Glomerular endothelial cell (primary cell): ENCODE measurements at places on chromosomes 3 and 15.

- no peak for DNase-seq
Measured at GRCh38 chr3:3509665-3510064, 289.6 kb upstream of the LRRN1 start.

- no peak for DNase-seq
Measured at GRCh38 chr3:141538568-141539240, 51.9 kb downstream of the RASA2 start.

DNA sequence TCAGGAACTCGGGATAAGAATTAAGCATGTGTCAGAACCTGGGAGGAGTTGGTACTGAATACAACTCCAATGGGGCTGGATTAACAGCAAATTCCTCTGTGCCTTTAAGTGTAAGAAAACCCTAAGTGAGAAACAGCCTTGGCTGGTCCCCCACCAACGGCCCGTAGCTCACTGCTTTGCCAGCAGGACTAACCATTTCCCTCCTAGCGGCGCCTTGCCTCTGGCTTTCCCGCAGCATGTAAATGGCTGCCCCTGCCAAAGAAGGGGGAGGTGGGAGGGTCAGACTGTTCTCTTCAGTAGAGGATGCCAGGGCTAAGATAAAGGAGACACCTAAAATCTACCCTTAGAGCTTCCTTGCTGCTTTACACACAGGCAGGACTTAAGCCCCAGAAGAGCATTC, 51.0 kb upstream of the SH3GL3 start:
- DNase-seq = no peak

- no peak for DNase-seq
Measured at GRCh38 chr3:37704064-37704463, 157.6 kb upstream of the CTDSPL start.

DNA sequence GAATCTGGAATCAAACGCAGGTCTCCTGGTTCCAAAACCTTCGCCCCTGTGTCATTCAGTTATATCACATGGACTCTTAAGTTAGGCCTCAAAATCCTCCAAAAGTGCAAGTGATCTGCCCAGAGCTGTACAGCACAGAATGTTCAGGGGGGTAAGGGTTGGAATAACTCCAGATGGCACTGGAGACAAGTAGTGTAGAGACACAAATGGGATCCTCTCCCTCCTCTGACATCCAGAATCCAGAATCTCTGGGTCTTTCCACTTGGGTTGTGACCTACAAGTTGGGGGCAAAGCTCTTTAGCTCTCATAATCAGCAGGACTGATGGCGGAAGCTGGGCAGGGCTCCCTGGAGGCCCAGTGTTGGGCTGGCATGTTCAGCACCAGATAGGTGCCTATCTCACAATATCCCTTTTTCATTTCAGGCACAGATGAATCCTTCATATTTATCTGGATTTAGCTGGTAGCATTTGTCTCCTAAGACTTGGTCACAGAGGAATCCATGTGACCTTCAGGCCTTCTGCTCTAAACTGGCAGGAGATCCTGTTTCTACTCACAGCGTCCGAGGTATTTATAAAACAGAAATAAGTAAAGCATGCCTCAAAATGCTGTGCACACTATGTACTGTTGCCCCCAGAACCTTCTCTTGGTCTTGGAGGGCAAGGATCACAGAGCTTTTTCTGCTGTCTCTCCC, 15.4 kb downstream of the ABHD2 start:
- DNase-seq = no peak

GRCh38 chr3:113254171-113254947, 43.0 kb downstream of the BOC start:
- DNase-seq = no peak

- no peak for DNase-seq
Measured at GRCh38 chr15:101129851-101130380, 121.9 kb downstream of the CHSY1 start.

GRCh38 chr3:71050538-71051258, 532.8 kb downstream of the FOXP1 start:
- DNase-seq = no peak

DNA sequence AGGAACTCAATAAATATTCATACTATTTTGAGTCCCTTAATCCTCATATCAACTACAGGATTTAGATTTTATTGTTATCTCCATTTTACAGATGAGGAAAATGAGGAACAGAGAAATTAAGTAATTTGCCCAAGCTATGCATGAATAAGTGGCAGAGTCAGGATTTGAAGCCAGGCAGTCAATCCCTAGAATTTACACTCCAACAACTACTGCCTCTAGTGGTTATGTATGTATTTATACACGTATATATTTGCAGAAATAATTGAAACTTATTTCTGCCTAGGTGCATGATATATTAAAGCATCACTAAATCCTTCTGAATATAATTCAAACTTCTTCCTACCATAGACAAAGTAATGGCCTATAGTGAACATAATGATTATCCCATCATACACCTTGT, 137.4 kb downstream of the SERPINI1 start:
- DNase-seq = no peak

DNA sequence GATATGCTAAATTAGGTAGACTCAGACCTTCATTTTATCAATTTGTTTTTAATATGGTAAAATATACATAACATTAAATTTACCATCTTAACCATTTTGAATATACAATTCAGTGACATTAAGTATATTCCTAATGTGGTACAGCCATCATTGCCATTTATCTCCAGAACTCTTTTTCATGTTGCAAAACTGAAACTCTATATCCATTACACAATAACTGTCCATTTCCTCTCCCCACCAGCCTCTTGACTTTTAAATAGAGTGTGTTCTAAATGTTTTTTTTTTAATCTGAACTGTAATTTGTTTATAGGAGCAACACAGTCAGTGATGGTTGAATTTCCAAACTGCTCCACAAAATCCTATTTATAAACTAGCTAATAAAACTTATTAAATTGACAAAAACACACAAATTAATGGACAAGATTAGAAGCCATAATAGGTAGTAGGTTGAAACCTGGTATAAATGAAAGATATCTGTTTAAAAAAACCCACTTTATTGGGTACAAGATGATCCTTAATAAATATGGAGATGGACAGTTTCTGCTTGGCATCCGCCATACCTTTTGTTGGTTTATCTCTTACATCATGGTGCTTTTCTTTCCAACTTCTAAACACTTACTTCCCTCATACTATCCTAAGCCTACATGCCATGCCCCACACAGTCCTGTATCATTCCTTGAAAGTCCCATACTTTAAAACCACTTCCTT, 142.4 kb downstream of the ZPLD1 start:
- no peak for DNase-seq

DNA sequence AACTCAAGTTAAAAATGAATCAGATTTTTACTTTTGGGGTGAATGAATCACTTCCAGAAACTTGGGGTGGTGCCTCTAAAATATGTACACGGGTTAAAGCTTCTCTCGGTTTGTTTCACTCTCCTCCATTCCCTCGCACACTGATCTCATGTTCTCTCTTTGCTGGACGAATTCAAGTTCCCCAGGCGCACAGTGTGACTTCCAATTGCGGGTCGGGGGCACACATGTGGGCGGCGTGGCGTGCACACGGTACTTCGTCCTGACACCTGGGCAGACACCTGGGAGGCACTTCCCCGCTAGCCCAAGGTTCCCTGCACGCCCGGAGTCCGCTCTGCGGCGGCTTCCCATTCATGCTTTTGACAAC, 692 bp downstream of the SCAANT1 start:
- DNase-seq = no peak

DNA sequence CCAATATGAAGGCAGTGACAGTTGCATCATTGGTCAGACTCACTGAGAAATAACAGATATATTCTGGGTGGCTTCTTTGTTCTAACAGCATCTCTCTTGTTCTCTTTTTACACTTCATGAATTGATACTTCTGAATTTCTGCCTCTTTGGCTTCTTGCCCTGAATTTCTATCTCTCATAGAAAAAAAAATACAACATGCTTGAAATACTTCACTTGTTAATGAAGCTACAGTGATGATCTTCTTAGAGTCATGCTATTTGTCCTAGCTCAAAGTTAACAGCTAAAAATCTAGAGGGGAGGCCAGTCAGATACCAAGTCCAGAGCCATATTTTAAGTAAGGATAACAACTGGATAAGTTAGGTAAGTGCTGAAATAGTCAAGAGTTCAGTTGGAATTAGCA, 597.2 kb upstream of the AGTR1 start:
- DNase-seq = no peak

GRCh38 chr3:127106053-127106452, 86.9 kb upstream of the PRR23E start:
- no peak for DNase-seq

- DNase-seq = no peak
Measured at GRCh38 chr3:184338511-184338945, 1.1 kb downstream of the FAM131A start.

DNA sequence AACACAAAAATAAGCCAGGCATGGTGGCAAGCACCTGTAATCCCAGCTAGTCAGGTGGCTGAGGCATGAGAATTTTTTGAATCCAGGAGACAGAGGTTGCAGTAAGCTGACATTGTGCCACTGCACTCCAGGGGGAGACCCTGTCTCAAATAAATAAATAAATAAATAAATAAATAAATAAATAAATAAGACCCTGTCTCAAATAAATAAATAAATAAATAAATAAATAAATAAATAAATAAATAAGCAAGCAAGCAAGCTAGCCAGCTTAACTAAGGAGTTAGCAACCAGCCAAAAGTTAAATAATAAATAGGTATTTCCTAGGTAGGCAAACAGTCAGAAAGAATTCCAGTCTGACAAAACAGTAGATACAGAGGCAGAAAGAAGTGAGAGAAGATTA, 123.9 kb downstream of the GALK2 start:
- DNase-seq = no peak

DNA sequence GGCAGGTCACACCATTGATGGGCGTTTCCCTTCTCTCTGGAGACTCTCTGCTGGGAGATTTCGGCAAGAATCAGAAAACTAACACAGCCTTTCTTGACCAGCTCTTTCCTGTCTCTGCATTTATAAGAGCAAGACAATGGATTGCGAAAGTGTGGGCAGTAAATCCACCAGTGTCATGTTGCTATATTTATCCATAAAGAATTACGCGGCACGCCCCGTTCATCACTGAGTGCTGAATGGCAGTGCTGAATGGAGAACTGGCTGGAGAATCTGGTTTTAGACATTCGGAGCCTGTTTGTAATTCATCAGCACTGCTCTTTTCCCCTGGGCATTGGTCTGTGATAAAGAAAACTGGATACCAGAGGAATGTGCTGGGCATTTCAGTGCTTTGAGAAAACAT, 2.0 kb upstream of the CEMIP start:
- DNase-seq = no peak

- no peak for DNase-seq
Measured at GRCh38 chr15:69390575-69390974, 23.6 kb upstream of the KIF23 start.

GRCh38 chr3:119177321-119177720, 3.9 kb downstream of the UPK1B start:
- no peak for DNase-seq

GRCh38 chr3:33093847-33094246, 3.1 kb downstream of the GLB1 start:
- no peak for DNase-seq

DNA sequence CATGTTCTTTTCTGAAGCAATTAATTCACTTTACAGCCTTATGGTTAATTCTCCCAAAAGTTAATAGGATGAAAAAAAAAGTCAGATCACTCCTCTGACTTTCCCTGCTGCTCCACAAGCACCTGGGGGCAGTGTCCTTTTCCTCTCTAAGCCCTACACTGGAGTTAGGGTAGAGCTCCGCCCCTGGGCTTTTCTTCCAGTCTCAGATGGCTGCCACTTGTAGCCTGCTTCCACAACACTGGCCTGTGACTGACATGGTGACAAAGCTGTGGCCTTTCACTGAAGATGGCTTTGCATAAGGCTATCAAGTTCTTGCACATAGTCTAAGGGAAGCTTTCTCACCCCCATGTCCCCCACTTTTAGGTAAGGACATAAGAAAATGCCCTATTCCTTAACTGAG, 1.3 kb upstream of the MON1A start:
- DNase-seq = no peak

GRCh38 chr3:16060358-16060852, 114.1 kb upstream of the GALNT15 start:
- peak; percentile 95 for DNase-seq

GRCh38 chr15:66216806-66217205, 36.7 kb downstream of the MEGF11 start:
- no peak for DNase-seq

- DNase-seq = no peak
Measured at GRCh38 chr3:16485395-16485992, 28.0 kb downstream of the RFTN1 start.

- no peak for DNase-seq
Measured at GRCh38 chr3:62718515-62719320, 156.5 kb downstream of the CADPS start.

DNA sequence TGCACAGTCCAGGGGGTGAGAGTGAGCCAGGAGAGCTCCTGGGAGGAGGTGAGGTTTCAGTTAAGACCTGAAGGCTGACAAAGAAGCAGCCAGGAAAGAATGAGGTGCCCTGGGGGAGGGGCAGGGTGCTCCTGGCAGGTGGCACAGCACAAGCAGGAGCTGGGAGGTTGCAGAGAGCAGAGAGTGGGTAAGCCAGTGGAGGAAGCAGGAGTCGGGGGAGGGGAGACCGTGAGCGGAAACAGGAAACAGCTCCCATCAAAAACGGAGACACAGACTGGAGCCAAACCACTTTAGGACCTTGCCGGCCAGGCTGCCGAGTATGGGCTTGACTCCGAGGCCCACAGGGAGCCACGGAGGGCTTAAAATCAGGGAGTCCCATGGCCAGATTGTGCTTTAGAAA, 12.1 kb upstream of the FBLN2 start:
- DNase-seq = no peak

- no peak for DNase-seq
Measured at GRCh38 chr15:99445272-99445850, 120.4 kb upstream of the MEF2A start.

DNA sequence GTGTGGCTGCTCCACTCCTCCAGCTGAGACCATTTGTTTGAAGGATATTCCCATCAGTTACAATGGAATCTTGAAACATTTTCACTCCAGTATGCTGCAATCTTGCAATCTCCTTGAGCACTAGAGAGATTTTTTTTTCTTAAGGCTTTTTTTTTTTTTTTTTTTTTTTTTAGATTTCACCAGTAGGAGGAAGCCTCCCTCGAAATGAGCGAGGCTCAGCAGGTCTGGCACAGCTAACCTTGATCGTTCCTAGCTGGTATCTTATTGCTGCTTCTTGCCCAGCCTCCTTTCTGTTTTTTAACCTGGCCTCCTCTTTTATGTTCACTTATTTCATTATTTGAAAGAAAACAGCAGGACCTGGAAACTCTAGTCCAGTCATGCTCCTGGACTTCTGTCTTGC, 48.1 kb downstream of the RAP2B start:
- no peak for DNase-seq

GRCh38 chr15:52185151-52185561, 6.0 kb downstream of the GNB5 start:
- DNase-seq = no peak

DNA sequence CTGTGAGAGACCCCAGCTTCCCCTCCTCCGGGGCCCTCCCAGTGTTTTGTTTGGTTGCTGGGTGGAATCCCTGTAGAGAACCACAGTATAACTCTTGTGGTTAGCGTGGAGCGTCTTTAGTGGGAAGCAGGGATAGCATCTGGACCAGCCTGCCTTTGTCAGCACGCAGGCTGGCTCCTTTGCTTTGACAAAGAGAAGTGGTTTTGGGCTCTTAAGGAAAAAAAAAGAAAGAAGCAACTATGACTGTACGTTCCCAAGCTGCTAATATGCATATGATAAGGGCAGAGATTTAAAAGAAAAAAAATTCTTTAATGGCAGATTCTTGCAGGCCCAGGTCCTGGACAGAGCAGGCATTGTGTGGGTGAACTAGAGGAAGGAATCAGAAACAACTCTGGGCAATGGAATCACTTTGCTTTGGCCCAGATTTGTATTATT, 340.8 kb upstream of the CTDSPL start:
- DNase-seq = no peak

- no peak for DNase-seq
Measured at GRCh38 chr3:44359146-44359751, 20.7 kb downstream of the TCAIM start.

- no peak for DNase-seq
Measured at GRCh38 chr3:126501054-126501453, 16.5 kb downstream of the UROC1 start.
